Esophagus muscularis mucosa (tissue), 4 donors: ENCODE measurements at places on chromosomes 16 and 17. TPM values are rescaled to one million over a fixed set of nuclear protein-coding genes. Genes with fewer than 3 reads are reported as not detected.

The SMIM5 gene
- 6.6 TPM for total RNA-seq

The ABCA6 gene
- 45.4 TPM for total RNA-seq

DNA sequence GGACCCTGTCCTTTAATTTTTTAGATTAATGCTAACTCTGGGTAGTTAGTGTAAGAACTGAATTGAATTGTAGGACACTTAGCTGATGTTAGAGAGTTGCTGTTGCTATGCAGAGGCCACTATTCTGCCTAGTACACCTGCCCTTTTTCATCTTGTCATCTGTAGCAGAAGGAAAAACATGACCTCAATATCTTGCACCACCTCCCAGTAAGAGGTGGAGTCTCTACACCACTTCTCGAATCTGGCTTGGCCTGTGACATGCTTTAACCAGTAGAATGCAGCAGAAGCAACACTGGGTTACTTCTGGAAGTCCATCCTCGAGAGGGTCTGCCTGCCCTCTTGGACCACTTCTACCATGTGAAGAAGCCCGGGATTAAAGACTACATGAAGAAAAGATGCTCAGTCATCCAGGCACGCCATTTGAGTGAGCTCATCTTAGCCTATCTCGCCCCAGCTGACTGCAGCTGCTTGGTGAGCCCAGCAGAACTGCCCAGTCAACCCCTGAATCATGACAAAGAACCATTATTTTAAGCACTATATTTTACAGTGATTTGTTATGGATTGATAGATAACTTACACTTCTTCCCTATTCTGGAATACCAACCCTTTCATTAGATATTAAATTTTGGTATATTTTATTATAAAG is 153.5 kb downstream of the MYO1D start:
- no peak for DNase-seq

- DNase-seq: no peak
Measured at GRCh38 chr17:81960130-81960958, 643 bp downstream of the NOTUM start.

GRCh38 chr16:84247844-84248243 is 8.0 kb upstream of the KCNG4 start:
- no peak for DNase-seq

GRCh38 chr16:1334739-1335138 is 1.3 kb downstream of the BAIAP3 start:
- DNase-seq: no peak

The MT4 gene
- not detected for total RNA-seq

DNA sequence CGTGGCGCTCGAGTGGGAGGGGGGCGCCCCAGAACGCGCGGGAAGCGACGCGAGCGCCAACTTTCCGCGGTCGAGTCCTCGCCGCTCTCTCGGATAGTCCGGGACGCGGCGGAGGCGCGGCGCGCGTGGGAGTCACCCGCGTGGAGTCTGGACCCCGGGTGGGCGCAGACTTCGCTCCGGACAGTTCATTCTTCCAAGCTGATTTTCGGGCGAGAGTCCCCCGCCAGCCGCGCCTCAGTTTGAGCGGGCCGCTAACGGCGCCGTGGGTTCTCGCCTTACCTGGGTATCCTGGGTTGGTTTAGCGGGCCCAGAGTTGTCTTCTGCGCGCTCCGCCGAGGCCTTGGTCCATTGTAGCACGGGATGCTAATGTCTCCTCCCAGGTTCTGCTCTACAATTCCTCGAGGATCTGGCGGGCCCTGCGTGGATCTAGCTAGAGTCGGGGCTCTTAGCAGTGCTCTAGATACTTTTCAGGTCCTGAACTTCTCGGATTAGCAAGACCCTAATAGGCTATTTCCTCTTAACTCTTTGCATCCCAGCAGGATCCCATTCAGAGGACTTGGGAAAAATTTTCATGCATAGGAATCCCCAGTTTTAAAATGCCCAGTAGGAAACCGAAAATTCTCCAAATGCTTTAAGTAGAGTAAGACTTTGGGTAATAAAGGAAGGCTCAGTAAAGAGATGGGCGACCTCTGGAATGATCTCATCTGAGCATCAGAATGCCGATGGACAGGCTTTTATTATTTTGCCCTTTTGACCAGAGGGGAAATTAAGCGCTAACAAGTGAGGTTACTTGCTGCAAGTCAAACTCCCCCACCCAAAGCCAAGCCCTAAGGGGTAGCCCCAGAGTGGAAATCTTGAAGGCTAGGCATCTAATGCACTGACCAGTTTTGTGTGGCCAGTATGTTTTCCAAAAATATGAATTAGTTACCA is 537 bp upstream of the GJC1 start:
- DNase-seq: no peak

DNA sequence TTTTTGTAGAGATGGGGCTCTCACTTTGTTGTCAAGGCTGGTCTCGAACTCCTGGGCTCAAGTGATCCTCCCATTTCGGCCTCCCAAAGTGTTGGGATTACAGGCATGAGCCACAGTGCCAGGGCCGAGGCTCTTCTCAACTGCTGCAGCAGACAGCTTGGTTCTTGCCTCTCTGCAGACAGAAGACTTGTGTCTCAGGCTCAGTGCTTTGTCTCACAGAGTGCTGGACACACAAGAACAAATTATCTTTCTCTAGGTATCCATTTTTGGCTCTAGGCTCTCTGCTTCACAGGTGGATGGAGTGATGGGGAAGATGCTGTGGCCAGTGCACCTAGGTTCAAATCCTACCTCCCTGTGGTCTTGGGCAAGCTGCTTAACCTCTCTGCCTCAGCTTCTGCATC is 80.8 kb upstream of the RNU2-1 start:
- no peak for DNase-seq

The GHDC gene
- 20.3 TPM for total RNA-seq

The NPIPB13 gene
- 0.83 TPM for total RNA-seq

DNA sequence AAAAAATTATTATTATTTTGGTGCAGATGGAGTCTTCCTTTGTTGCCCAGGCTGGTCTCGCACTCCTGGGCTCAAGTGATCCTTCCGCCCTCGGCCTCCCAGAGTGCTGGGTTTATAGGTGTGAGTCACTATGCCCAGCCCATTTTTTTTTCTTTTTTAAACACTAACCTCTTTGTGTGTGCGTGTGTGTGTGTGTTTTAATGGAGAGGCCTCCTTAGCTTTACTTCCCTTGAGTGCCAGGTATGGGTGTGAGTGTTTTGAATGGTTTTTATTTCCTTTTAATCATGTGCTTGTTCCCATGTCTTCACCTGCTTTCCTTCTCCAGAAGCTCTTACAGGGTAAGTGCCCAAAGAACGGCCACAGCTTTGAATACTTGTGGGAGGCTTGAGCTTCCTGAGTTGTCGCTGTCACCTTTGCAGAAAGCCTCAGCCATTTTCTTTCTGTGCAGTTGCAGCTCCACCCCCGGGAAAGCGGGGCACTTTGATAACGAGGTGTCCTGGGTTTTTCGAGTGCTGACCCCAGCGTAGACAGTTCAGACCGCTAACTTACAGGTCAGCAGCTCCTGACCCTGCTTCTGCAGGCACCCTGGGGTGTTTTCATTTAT is 22.6 kb downstream of the AKAP1 start:
- no peak for DNase-seq

The CCDC102A gene
- 25.3 TPM for total RNA-seq

The ACE gene
- 9.6 TPM for total RNA-seq

DNA sequence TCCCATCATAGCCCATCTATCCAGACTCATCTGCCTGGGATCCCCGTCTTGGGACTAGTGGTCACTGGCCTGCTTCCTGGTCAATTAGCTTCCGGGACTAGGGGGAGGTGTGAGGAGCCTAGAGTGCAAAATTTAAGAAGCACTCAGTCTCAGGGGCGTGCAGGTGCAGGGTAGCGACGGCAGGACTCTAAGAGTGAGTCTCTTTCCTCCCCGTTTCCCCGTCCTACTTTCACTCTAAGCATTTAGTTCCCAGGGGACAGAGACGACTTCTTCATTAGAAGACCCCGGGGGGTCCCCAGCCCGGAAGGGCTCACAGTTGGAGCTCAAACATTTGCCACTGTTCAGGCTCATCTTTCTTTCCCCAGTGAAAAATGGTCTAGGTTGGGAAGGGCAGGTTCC is 677 bp upstream of the ZNHIT3 start:
- no peak for DNase-seq

GRCh38 chr16:22008215-22009059 is 526 bp downstream of the MOSMO start:
- no peak for DNase-seq

The HCRT gene
- not detected for total RNA-seq

The AATK gene
- total RNA-seq: 17.1 TPM

The TBC1D28 gene
- total RNA-seq: not detected

DNA sequence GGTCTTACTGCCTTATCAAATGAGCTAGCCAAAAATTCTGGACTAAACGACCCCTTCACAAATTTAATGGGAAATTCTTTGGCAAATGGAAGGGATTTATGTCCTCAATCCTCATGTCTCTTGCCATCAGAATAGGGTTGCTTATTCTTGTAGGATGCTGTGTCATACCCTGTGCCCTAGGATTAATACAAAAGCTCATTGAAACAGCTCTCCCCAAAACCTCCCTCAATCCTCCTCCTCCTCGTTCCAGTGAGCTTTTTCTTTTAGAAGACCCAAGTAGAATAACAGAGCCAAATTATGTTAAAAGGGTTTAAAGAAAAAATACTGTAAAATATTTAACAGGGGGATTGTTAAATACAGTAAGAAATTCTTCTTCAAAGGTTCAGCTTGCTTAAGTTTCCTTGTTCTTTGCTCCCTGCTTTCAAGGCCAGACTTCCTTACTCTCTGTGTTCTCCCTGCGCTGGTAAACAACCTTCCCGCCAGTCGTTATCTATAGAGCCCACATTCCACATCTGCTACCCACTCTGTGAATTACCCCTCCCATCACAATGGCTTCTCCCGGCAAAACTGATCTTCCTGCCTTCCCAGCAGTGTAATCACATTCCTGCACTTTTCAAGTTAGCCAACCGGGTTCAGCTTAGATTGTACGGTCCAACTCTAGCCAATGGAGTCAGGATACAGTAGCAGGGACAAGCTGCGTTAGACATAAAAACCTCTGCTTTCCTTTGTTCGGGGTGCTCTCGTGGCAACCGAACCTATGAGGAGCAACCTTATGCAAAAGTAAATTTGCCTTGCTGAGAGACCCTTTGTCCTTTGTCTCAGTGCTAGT is 9.7 kb downstream of the HPR start:
- DNase-seq: no peak

The MT1H gene
- total RNA-seq: not detected

The BLTP2 gene
- total RNA-seq: 127 TPM

The KRT13 gene
- 0.52 TPM for total RNA-seq

The GRB7 gene
- 0.78 TPM for total RNA-seq

DNA sequence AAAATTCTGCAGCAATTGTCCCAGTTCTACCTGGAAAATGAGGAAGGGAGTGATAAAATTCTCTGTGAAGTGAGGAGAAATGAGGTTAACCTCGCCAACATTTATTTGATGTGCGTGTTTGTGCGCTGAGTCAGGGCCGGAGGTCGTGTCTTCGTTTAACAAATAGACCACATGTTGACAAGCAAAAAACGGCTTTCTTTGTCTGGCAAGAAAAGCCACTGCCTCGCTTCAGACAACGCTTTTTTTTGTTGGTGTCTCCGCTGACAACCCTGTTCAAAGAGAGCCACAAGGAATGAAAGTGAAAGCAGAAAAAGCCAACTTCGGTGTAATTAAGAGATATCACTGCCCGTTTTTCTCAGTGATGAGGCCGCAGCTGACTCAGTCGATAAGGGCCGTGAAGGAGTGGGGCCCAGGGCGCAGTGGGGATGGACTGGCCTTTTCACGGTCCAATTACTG is 510.6 kb downstream of the CDH13 start:
- DNase-seq: no peak

The CBFA2T3 gene
- total RNA-seq: 3.4 TPM

DNA sequence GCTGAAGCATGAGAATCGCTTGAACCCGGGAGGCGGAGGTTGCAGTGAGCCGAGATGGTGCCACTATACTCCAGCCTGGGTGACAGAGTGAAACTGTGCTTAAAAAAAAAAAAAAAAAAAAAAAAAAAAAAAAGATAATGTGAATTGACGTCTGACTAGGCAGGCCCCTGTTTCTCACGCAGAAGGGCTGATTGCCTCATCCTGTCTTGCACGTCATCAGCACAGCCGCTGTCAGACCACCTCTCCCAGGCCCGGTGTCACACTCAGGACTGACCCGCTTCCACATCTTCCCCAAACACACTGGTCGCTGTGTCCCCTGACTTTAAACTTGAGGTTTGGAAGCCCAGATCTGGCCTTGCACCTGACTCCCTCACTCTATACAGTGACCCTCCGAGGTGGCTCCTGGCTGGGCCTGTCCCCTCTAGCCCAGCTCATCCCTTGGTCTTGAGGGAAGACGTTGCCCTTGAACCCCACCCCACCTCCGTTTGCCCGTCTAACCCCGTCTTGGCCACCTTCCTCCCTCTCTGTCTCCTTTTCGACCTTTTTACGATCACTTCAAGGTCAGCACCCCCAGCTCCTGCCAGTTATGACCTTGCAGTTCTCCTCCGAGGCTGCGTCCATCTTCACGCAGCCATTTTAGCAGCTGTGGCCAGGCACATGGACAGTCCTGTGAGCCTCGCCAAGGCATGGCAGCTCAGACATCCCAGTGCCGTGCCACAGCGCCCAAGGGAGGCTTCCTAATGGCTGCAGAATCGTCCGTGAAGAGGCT is 149.9 kb upstream of the PLCG2 start:
- no peak for DNase-seq

DNA sequence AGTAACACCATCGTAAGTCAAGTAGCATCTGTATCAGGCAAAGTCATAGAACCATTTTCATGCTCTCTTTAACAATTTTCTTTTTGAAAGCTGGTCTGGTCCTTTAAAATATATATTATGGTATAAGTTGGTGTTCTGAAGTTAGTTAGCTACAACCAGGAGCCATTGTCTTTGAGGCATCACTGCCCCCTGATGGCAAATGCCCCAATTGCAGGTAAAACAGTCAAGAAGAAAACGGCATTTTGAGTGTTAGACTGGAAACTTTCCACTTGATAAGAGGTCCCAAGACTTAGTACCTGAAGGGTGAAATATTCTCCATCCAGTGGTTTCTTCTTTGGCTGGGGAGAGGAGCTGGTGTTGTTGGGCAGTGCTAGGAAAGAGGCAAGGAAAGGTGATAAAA is 14.1 kb downstream of the TP53 start:
- no peak for DNase-seq

GRCh38 chr16:53087101-53087500 is 32.3 kb downstream of the CHD9 start:
- no peak for DNase-seq

The HNF1B gene
- total RNA-seq: not detected

The SYCE1L gene
- total RNA-seq: not detected
